Renal cortical epithelial cell (primary cell): ENCODE measurements at places on chromosomes 4 and X. TPM values are rescaled to one million over a fixed set of nuclear protein-coding genes. Genes with fewer than 3 reads are reported as not detected.

- no peak for DNase-seq
Observed at GRCh38 chr4:163591614-163592020, 97.1 kb downstream of the TMA16 start.

DNA sequence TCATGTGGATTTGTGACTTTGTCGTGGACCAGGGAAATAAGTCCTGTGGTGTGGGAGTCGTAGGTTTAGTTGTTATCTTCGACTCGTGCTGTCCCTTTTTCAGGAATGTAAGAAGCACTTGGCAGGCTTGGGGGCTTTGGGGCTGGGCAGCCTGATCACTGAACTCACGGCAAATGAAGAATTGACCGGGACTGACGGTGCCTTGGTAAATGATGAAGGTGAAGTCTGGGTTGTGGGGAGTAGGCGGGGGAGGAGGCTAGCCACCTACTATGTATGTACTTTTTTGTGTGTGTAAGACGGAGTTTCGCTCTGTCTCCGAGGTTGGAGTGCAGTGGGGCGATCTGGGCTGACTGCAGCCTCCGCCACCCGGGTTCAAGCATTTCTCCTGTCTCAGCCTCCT lies 1.2 kb downstream of the TAF1 start:
- DNase-seq = no peak

DNA sequence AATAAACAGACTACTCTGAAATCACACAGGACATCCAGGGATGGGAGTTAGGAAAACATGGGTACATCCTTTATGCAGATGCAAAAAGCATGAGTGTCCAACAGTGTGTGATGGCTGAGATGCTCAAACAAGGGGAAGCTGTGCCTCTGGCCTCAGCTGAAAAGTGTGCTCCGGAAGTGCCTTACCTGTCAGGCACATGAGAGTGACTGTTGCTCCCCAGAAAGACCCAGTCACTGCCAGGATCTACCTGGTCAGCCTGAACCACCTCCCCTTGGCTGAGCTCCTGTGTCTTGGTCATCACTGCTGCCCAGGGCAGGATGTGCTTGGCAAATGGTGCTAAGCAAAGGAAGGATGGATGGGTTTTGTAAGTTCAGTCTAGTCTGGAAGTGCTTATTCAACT lies 4.0 kb downstream of the PPP2R2C start:
- no peak for DNase-seq

Gene SERPINA7
- total RNA-seq = not detected in 2 replicates

- DNase-seq = no peak
Observed at GRCh38 chr4:176272799-176273198, 3.8 kb upstream of the ASB5 start.

Gene USP51
- 1.0 and 4.5 TPM in 2 replicates for total RNA-seq

DNA sequence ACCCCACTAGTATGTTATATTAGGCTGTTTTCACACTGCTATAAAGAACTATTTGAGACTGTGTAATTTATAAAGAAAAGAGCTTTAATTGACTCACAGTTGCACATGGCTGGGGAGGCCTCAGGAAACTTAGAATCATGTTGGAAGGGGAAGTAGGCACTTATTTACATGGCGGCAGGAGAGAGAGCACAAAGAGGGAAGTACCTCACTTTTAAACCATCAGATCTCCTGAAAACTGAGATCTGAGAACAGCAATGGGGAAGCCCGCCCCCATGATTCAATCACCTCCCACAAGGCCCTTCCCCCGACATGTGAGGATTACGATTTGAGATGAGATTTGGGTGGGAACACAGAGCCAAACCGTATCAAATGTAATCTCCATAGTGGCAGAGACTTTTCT lies 45.4 kb upstream of the XK start:
- DNase-seq = no peak

- peak; percentile 92 for DNase-seq
Observed at GRCh38 chrX:120477453-120477852, 8.4 kb upstream of the LAMP2 start.

- no peak for DNase-seq
Observed at GRCh38 chr4:147492306-147492705, 11.4 kb downstream of the EDNRA start.

Gene PNMA6F
- total RNA-seq = not detected in 2 replicates

- DNase-seq = no peak
Observed at GRCh38 chr4:182015014-182015413, 228.2 kb upstream of the TENM3 start.

DNA sequence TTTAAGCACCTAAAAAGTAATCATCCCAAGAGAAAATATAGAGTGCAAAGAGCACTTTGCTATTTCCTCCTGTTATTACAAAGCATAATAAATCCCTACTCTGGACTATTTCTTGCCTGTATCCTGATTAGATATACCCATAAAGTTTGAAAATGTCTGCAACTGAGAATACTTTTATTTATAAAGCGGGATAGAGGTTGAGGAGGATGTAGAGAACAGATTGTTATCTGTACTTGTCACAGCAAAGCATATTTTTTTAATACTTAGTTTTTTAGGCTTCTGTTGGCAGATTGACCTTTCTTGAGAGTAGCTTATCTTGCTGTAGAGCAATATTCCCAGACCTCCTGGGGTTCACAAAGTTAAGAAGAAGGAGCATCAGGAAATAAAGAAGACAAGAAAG lies 396.1 kb downstream of the KCNIP4 start:
- no peak for DNase-seq

Gene APOO
- total RNA-seq = 16.1 and 16.3 TPM in 2 replicates

- DNase-seq = no peak
Observed at GRCh38 chrX:28351801-28352200, 235.4 kb upstream of the IL1RAPL1 start.

Gene SERTM2
- total RNA-seq = 0.17 and 0.40 TPM in 2 replicates
